GM23338 (cell line): ENCODE measurements at places on chromosomes 16 and 17.
A peak's percentile ranks its signal among the peaks of the same experiment; 100 is the strongest.

DNA sequence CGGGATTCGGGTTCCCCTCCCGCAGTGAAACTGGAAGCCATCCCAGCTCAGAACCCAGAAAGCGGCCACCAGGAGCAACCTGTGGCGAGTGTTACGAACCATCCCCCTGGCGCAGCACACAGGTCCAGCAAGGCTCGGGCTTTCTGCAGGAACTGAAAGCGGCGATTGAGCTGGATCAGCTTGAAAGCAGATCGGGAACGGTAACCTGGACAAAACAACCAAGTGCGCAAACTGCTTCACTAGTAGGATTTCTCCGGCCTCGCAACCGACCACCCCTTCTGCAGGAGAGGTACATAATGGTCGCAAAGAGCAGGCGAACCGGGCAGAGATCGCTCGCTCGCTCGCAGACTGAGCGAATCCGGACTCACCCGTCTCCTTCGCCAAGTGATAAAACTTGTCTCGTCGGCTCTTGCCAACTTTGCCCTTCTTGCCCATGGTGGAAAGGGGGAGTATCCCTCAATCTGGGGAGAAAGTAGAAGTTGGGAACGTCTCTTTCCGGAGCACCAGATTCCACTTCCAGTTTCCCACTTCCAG lies 696 bp upstream of the PSMC5 start:
- DNase-seq, result peak; percentile 56

- DNase-seq, result no peak
These were observed 31.0 kb downstream of the VPS53 start for GRCh38 chr17:683499-684254.

GRCh38 chr17:21041741-21042457 lies 912 bp downstream of the USP22 start:
- DNase-seq, result peak; percentile 89

GRCh38 chr16:57692636-57693035 lies 2.0 kb upstream of the DRC7 start:
- no peak for DNase-seq

DNA sequence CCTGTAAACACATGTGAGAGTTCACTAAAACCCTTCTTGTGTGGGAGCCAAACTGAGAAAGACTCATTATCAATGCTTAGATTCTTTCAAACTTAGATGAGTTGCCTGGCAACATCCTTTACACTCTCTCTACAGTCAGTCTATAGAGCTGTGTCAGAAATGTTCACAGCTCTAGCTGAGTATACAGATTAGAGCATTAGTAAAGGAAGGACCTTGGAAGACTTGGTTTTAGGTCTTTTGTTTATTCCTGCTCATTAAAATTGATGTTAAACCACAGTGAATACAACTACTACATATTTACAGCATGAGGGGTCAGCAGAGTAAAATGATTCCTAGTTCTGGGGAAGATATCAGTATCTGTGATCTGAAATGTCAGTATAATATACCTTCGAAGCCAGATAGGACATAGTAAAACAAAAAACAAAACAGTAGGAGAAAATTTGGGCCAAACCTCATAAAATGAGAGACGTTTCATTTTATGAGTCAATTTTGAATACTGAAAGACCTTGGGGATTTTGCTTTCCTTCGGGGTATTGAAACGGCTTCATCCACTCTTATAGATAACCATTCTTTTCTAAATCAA lies 186.0 kb downstream of the TANC2 start:
- no peak for DNase-seq

DNA sequence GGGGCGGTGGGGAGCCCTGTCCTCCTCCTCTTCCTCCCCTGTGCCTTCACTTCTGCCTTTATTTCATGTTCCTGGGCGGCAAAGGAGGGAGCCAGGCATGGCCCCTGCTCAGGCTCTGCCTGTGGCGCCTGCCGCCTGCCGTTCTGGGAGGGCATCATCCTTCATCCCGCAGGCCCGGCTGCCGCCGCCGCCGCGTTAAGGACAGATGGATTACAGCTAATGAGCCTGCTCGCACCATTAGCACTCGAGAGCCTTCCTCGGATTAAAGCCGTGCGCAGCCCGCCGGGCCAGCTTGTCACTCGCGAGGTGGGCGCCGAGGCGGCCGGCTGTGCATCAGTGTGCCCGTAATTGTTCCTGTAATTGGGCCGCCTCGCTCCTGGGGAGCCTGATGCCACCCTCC lies 127.7 kb upstream of the GSE1 start:
- DNase-seq, result no peak

- DNase-seq, result no peak
These were observed 5.8 kb upstream of the BRIP1 start for GRCh38 chr17:61869138-61869537.

- DNase-seq, result peak; percentile 57
These were observed 67.3 kb downstream of the ANKRD11 start for GRCh38 chr16:89422905-89423630.

DNA sequence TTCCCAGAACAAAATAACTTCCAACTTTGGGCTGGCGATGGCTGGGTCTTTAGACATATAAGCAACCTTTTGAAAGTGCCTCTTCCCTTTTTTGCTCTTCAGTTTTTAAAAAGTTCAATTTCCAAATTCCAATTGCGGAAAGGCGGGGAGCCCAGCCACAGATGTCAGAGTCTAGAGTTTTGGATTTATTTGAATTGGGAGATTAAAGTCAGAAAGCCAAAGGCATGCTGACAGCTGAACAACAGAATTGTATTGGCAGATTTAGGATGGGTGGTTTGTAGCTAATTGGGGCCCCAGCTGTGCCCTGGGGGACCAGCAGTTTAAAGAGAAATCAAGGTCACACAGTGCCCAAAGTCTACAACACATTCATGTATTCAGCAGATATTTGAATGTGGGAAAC lies 10.5 kb downstream of the YPEL2 start:
- no peak for DNase-seq

- DNase-seq, result no peak
These were observed 173.0 kb downstream of the CCDC182 start for GRCh38 chr17:57572062-57572461.

DNA sequence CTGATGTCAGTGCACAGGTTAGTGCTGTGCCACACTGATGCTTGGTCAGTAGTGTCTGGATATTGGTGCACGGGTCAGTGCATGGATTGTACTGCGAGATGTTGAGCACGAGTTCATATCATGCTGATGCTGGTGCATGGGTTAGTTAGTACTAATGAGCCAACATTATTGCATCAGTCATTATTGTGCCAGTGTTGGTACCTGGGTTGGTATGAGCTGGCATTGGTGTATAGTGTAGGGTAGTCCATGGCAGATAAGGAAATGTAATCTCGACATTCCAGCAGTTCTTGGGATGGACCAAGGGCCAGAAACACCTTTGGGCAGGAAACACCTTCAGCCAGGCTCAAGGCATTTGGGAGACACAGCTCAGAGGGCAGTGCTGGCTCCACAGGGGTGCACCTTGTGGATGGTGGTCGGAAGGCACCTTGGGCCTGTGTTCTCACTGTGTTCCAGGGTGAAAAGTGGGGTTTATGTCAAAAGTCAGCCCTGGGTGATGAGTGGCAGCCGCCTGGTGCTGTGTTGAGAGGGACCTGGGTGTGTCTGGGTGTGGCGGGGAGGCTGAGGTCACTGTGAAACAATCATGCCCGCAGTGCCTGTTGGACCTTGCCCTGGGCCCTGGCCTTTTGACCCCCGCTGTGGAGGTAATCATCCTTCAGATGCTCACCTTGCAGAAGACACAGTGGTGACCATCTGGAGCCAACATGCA lies 100.7 kb upstream of the ZNF469 start:
- DNase-seq, result no peak

DNA sequence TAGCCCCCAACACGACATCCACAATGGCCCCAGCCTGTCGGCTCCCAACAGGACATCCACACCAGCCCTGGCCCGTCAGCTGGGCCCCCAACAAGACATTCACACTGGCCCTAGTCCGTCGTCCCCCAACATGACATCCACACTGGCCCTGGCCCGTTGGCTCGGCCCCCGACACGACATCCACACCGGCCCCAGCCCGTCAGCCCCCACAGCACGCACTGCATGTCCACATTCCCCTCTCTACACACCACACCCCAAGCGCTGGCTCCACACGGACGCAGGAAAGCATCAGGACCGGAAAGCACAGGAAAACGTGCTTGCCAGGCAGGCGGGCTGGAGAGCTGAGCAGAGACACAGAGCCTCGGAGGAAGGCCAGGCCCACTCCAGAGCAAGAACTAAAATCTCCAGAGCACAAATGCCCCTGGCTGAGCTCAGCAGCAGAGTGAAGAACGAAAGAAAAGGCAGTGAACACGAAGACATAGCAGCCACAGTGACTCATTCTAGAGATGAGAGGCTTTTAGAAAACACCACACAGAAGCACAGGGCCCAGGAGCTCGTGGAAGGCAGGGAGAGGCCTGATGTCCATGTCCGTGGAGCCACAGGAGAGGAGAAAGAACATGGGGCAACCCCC lies 50.6 kb downstream of the LMF1 start:
- DNase-seq, result no peak
